Activated CD8-positive, alpha-beta T cell treated with anti-CD3 and anti-CD28 coated beads for 36 hours (primary cell): ENCODE measurements at places on chromosomes 5 and 9. TPM values are rescaled to one million over a fixed set of nuclear protein-coding genes. Genes with fewer than 3 reads are reported as not detected.

IFNA13 gene
- not detected for total RNA-seq

PAX5 gene
- 0.95 TPM for total RNA-seq

MEGF10 gene
- total RNA-seq, result not detected

AMBP gene
- total RNA-seq, result not detected

PFN3 gene
- total RNA-seq, result not detected

DYNC2I2 gene
- total RNA-seq, result 24.3 TPM

DNA sequence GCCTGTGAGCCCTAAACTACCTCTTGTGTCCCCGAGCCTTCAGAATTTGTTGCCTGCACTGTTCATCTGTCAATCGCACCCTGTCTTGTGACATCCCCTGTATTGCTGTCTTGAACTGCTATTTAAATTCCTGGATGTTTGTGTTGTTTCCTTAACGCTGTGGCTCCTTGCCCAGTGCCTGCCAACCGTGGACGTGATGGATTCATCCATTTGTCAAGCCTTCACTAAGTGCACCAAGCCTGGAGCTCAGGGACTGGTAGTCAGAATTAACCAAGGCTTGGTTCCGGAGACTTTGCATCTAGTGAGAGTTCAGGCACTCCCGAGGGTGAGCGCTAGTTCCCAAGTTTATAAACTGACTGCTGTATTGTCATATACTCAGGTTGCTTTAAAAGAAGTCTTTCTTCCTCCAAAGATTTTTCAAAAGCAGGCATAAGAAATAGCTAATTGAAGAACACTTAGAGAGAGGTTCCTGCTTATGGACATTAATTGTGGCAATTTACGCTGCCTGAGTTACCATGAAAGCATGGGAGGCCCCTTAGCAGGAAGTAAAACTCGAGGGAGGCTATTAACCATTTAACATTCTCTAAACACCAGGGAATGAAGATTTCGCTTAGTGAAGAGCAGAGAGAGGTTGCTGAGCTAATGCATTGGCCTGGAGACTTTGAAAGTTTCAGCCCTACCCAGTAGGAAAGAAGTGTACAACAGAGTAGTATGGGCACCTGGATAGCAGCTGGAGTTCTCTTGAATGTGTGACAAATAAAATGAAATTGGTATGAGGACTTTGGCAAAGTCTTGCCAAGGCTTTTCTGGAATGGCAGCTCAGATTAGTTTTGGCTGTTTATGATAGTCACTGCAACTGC is 29.0 kb downstream of the RGS3 start:
- H3K36me3 ChIP-seq, result no peaks in the 10 kb centered on the region
- no peak overlapping the region for H3K27ac ChIP-seq
- no peak for DNase-seq
- H3K27me3 ChIP-seq, result no peaks in the 10 kb centered on the region
- H3K4me1 ChIP-seq, result peaks cover 2% of the 10 kb centered on the region

DNA sequence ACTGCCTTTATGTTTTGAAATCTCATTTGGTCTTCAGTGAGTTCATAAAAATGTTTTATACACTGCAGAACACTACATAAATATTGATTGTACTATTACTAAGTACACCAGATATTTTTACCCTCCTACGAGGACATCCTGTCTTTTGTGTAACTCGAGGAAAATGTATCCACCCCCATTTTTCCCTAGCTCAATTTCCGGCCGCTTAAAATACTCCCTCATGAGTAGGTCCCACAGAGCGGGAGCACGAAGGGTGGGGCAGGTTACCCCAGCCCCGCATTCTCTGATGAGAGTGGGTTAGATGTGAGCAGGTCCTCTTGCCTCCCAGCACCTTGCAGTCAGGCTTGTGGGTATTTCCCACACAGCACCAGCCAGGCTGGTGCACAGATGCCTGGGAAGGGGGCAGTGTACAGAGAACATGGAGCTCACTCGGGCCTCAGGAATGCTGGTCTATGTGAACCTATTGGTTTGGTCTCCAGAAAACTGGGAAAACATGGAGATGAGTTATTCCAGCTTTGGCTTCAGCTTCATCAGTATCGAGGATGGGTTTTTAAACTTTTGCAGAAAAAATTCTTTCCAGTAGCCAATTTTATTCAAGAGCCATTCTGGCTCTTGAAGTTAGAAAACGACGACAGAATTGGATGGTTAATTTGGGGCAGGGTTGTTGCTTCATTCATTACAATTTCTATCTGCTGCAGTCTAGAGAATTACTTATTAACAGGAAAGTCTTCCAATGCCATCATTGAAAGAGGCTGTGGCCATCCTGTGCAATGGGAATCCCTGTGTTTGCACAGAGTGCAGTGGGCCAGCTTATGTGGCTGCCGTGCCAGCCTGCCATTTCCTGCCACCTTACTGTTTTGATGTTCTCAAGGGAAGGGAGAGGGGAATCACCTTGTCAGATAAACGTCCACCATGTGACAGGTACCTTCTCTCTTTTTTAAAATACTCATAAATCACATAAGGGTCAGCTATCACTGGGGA is 73.2 kb downstream of the WDR41 start:
- no peak overlapping the region for H3K4me3 ChIP-seq
- peaks cover 4% of the 10 kb centered on the region for H3K27me3 ChIP-seq
- H3K36me3 ChIP-seq, result peaks cover 1% of the 10 kb centered on the region
- no peak for DNase-seq
- H3K27ac ChIP-seq, result no peak overlapping the region

GRCh38 chr9:89791754-89792153 is 186.9 kb downstream of the GADD45G start:
- H3K27me3 ChIP-seq, result no peaks in the 10 kb centered on the region
- H3K4me3 ChIP-seq, result no peak overlapping the region
- DNase-seq, result no peak
- H3K4me1 ChIP-seq, result no peaks in the 10 kb centered on the region

DNA sequence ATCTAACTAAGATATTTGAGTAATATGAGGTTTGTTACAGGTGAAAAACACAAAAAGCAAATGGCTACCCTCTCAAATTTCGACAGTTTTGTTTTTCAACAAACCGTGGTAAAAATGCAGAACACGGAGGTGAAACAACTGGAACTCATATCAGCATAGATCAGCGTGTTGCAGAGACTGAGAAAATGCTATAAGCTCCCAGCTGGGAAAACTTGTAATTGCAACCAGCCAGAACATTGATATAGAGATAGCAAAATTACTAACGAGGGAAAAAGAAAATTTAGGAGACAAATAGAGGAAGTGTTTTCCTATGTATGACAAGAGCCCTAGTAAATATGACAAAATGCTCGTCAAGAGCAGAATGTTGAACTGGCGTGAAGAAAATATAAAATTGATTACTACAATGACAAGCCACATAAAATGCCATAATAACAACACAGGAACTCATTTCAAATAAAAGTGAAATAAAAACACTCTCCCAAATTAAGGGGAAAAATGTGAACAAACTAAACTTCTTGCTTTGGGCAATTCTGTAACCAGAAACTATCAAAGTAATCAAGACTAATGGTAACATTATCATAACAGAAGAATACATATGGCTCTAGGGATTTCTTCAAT is 1989.8 kb downstream of the EFNA5 start:
- DNase-seq, result no peak
- H3K36me3 ChIP-seq, result no peaks in the 10 kb centered on the region
- H3K27me3 ChIP-seq, result no peaks in the 10 kb centered on the region
- H3K27ac ChIP-seq, result no peak overlapping the region
- no peaks in the 10 kb centered on the region for H3K4me1 ChIP-seq

- H3K36me3 ChIP-seq, result no peaks in the 10 kb centered on the region
- no peaks in the 10 kb centered on the region for H3K4me1 ChIP-seq
- H3K27me3 ChIP-seq, result peaks cover 22% of the 10 kb centered on the region
- no peak for DNase-seq
- no peak overlapping the region for H3K27ac ChIP-seq
These were observed 1.5 kb upstream of the OR1N2 start for GRCh38 chr9:122551371-122551770.

DNA sequence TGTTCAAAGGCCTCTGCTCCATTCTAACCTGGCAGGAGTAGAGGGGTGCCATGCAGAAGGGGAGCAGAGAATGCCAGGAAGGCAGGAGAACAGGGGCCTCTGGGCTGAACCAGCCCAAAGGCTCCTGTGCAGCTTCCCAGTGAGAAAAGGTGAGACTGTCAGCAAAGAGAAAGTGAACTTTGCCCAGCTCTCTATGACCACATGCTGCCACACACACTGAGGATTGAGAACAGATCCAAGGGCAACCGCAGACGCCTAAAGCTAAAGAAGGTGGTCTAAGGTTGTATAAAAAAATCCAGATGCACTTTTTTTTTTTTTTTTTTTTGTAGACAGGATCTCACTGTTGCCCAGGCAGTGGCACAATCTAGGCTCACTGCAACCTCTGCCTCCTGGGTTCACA is 51.4 kb downstream of the ALDH7A1 start:
- H3K4me3 ChIP-seq, result no peak overlapping the region
- H3K4me1 ChIP-seq, result no peaks in the 10 kb centered on the region
- no peaks in the 10 kb centered on the region for H3K27me3 ChIP-seq
- H3K36me3 ChIP-seq, result no peaks in the 10 kb centered on the region

GRCh38 chr5:114726131-114726530 is 364.3 kb downstream of the KCNN2 start:
- no peak for DNase-seq
- no peak overlapping the region for H3K4me3 ChIP-seq
- no peaks in the 10 kb centered on the region for H3K36me3 ChIP-seq
- no peaks in the 10 kb centered on the region for H3K27me3 ChIP-seq

DNA sequence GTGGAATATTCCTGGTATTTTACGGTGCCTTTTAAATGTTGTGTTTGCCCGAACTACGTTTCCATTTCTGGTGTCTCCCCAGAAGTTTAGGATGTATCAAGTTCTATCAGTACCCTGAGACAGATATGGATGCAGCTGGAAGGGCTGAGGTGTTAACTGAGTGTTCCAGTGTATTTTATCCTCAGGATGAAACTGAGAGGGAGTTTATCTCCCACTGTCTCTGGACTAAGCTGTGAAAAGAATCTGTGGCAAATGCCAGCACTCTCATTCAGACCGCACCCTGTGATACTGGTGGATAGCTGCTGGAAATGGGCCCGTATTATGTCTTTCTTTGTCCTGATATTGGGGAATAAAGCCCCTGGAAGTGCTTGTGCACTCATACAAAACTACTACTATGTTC is 887.2 kb upstream of the TYRP1 start:
- no peak for DNase-seq
- H3K4me1 ChIP-seq, result no peaks in the 10 kb centered on the region
- H3K27ac ChIP-seq, result no peak overlapping the region
- H3K27me3 ChIP-seq, result no peaks in the 10 kb centered on the region
- no peaks in the 10 kb centered on the region for H3K36me3 ChIP-seq

DNA sequence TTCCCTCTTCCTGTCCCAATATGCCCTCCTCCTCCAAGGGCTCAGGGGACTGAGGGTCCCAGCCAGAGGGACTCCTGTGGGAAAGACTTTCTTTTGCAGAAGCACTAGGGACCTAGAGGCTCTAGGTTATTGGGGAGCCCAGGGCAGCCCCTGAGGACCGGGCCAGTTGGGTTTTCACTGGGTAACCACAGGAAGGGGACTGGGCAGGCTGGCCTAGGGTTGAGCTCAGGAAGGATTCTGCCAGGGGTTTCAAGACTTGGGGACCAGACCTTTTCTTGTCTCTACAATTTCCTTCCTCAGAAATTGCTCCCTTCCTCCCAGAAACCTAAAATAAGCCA is 24.4 kb upstream of the HMCN2 start:
- peaks cover 26% of the 10 kb centered on the region for H3K4me1 ChIP-seq
- H3K27me3 ChIP-seq, result peaks cover 2% of the 10 kb centered on the region
- no peak overlapping the region for H3K27ac ChIP-seq

GRCh38 chr5:52077941-52078815 is 694.9 kb downstream of the ISL1 start:
- no peaks in the 10 kb centered on the region for H3K36me3 ChIP-seq
- no peak overlapping the region for H3K4me3 ChIP-seq
- no peak for DNase-seq
- no peaks in the 10 kb centered on the region for H3K4me1 ChIP-seq

GRCh38 chr5:171847026-171847425 is 61.4 kb downstream of the SMIM23 start:
- H3K27ac ChIP-seq, result no peak overlapping the region
- no peaks in the 10 kb centered on the region for H3K4me1 ChIP-seq
- no peak overlapping the region for H3K4me3 ChIP-seq
- no peaks in the 10 kb centered on the region for H3K36me3 ChIP-seq
- H3K27me3 ChIP-seq, result no peaks in the 10 kb centered on the region

DNA sequence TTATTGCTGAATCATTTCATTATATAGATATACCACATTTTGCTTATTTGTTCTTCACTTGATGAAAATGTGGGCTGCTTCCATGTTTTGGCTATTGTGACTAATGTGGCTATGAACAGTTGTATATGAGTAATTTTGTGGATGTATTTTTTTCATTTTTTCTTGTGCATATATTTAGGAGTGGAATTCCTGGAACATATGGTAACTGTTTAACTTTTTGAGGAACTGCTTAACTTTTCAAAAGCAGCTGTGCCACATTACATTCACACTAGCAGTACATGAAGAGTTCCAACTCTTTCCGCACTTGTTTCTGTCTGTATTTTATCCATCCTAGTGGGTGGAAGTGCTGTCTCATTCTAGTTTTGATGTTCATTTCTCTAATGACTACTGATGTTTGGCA is 67.8 kb downstream of the JAK2 start:
- H3K27me3 ChIP-seq, result no peaks in the 10 kb centered on the region
- no peak overlapping the region for H3K27ac ChIP-seq
- H3K4me3 ChIP-seq, result no peak overlapping the region
- peaks cover 55% of the 10 kb centered on the region for H3K36me3 ChIP-seq
- no peak for DNase-seq

DNA sequence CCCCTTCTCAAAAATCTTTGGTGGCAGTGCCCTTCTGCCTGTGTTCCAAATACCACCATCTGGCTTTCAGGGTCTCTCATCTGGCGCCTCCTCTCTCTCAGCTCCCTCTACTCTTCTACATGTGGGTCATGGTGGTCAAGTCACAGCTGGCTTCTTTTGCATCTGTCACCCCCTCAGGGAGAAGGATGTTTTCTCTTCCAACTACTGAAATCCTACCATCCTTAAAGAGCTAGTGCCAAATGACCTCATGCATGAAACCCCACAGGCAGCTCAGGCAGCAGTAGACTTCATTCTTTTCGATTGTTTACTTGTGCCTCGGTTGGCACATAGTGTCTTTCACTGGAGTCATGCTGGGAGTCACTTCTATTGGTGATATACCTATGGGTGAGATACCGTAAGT is 219.2 kb downstream of the DCP2 start:
- H3K27ac ChIP-seq, result no peak overlapping the region
- H3K4me3 ChIP-seq, result no peak overlapping the region
- DNase-seq, result no peak
- no peaks in the 10 kb centered on the region for H3K4me1 ChIP-seq
- no peaks in the 10 kb centered on the region for H3K36me3 ChIP-seq

GRCh38 chr9:21795483-21795882 is 7.0 kb upstream of the MTAP start:
- no peak overlapping the region for H3K27ac ChIP-seq
- no peak for DNase-seq
- no peak overlapping the region for H3K4me3 ChIP-seq
- peaks cover 11% of the 10 kb centered on the region for H3K4me1 ChIP-seq
- peaks cover 23% of the 10 kb centered on the region for H3K27me3 ChIP-seq
- H3K36me3 ChIP-seq, result no peaks in the 10 kb centered on the region

- peaks cover 60% of the 10 kb centered on the region for H3K4me1 ChIP-seq
- H3K36me3 ChIP-seq, result peaks cover 58% of the 10 kb centered on the region
- no peaks in the 10 kb centered on the region for H3K27me3 ChIP-seq
- H3K27ac ChIP-seq, result peak overlapping the region; percentile 90
- DNase-seq, result peak; percentile 81
These were observed 4.2 kb upstream of the SNAPC4 start for GRCh38 chr9:136403915-136404800.

- H3K27me3 ChIP-seq, result peaks cover 7% of the 10 kb centered on the region
- no peak overlapping the region for H3K4me3 ChIP-seq
- no peak overlapping the region for H3K27ac ChIP-seq
- no peaks in the 10 kb centered on the region for H3K4me1 ChIP-seq
These were observed 77.8 kb downstream of the PLK2 start for GRCh38 chr5:58382131-58382534.
